Ureter (tissue), 1 donor: ENCODE measurements at places on chromosomes 7 and 10. TPM values are rescaled to one million over a fixed set of nuclear protein-coding genes. Genes with fewer than 3 reads are reported as not detected.

GRCh38 chr7:83579740-83580139 lies 69.2 kb downstream of the SEMA3E start:
- DNase-seq, result no peak

DNA sequence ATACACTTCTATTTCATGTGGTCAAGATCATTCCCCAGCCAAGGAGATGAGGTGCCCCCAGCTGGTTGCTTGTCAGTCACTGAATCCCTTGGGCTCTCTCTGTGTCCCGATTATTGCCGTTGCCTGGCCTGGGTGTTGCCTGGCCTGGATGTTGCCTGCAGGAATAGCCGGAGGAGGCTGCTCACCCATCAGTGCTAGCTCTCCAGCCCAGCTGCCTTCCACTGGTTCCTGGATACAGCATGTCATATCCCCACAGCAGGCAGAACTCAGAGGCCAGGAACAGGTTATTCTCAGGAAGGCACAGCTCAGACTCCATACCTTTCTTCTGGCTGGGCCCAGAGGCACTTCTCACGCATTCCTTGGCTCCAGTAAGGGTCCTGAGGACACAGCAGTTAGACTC lies 542.1 kb upstream of the MGMT start:
- DNase-seq, result no peak

DNA sequence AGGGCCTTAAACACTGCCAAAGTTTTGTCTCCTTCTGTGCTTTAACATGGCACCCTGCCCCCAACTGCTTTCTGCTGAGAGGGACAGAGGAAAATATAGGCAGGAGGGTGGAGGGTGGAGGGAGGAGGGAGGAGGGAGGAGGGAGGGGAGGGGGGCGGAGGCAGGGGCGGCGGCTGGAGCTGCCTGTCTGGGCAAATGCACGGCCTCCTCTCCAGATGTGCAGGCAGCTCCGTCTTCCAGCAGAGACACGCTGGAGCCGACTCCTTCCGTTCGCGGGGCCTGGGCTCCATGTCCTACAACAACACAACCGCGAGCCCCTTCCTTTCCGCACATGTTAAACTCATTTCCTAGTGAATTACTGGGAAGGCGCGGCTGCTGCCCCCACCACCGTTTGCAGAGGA lies 14.2 kb downstream of the EBF3 start:
- no peak for DNase-seq

DNA sequence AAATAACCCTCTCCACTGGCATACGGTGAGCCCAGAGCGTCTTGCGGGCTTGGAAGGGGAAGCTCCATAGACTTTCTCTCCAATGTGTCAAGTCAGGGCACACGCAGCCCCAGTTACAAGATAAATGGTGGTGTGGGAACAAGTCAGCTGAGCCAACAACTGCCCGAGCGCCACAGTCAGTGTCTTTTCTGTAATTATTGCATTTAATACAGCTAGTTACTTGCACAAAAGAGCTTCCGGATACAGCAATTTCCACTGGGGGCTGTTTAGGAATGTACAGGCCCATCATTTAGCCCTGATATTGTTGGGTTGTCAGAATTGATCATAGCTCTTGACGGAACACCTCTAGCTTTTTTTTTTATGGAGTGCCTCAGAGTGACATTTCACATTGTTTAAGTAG lies 193.5 kb upstream of the SP8 start:
- no peak for DNase-seq

- no peak for DNase-seq
Measured at GRCh38 chr7:77413861-77414424, 2.2 kb downstream of the GSAP start.

- DNase-seq, result no peak
Measured at GRCh38 chr10:132879408-132880127, 62.8 kb downstream of the CFAP46 start.

DNA sequence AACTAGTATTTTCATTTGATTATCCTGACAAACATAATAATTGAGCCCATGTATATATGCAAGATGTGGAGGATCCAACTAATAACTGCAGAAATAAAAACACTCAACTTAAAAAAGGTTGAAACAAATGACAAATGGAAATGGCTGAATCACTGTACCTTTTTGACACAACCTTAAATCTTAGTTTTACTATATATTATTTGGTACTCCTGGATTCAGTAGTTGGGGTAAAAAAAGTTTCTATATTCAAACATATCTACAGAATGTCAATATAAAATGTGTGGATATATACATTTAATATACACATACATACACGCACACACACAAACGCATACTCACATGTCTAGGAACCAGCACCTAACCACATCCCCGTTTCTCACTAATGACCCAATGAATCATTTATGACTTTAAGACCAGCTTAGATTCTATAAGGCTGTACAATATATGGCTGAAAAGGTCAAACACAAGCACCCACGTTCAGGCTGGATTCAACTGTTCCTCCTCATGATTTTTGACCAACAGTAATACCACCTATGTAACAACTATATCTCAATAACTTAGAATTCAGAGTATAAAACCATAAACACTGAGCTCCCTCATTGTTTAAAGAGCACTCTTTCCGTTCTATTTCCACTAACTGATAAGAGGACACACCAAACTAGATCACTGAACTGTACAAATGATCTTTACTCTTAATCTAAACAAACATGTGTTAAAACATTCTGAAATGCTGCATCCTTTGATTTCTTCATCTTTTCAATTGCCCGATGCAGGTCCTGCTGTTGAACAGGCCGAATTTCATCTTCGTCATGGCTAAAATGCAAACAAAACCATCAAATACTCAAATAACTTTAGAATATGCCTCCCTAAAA lies 63.8 kb downstream of the ATAD1 start:
- DNase-seq, result no peak

GRCh38 chr10:121516093-121516865 lies 82.0 kb downstream of the FGFR2 start:
- DNase-seq, result no peak

DNA sequence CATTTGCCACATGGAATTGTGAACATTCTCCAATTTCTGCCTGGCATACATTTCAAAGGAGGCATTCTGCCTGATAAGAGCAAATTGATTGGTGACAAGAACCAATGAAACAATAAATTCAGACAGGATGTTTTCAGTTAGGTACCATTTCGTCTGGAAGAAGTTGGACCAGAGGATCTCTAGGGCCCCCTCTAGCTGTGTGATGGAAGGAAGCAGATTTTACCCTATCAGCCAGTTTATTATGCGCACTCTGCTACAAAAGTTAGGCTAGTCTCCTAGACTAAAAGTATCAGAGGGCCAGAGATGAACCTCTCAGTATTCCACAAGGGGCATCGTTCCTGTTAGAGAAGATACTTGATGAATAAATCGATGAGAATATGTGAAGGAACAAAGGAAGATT lies 118.0 kb downstream of the BUB3 start:
- no peak for DNase-seq

- no peak for DNase-seq
Measured at GRCh38 chr7:37719077-37719476, 35.5 kb downstream of the GPR141 start.

GRCh38 chr7:7965301-7965700 lies 3.3 kb upstream of the GLCCI1 start:
- no peak for DNase-seq

DNA sequence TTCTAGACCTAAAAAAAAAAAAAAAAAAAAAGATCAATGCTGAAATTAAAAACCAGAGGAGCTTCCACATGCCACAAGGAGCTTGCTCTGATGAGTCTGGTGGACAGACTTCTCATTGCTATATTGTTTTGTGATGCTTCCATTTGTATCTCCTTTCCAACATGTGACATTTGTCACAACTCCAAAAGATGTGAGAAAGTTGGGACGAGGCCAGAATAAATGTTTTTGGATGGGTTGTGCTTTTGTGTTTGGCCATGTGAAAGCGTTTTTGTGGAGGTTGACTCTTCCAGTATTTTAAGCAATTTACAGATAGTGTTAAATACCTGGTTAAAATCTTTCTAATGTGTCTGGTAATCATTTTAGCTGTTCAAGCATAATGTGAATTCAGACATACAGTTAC lies 280.1 kb downstream of the SKAP2 start:
- DNase-seq, result no peak

- DNase-seq, result no peak
Measured at GRCh38 chr10:59692113-59692512, 17.5 kb downstream of the SLC16A9 start.

DNA sequence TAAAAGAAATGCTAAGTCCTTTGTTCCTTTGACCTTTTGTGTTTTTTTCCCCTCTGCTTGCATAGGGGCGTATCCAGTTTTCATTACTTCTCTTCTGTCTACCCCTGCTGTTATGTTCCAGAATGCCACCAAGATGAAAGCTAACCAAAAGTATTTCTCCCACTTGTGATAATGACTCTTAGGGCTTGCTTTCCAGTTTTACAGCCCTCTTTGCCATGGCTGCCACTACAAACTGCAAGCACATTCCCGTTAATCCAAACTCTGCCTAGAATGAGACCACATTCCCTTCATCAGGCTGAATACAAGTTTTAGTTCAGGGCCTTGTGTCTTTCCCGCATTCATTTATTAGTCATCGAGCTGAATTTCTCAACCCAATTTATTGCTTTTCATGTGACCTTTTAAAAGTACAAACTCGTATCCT lies 23.6 kb upstream of the CD36 start:
- DNase-seq, result no peak

- DNase-seq, result no peak
Measured at GRCh38 chr10:21300551-21300950, 224.9 kb downstream of the SKIDA1 start.

GRCh38 chr10:69838853-69839252 lies 37.1 kb downstream of the COL13A1 start:
- DNase-seq, result no peak

The FAM13C gene
- 26.6 TPM for total RNA-seq

The ASB15 gene
- total RNA-seq, result not detected

The OR2A42 gene
- 0.08 TPM for total RNA-seq

The CTBP2 gene
- total RNA-seq, result 94.5 TPM

The TMEM120A gene
- 80.4 TPM for total RNA-seq
